ENCODE measurements at places on chromosomes 1 and 21. TPM values are rescaled to one million over a fixed set of nuclear protein-coding genes. Genes with fewer than 3 reads are reported as not detected.

CEP350 gene
- 43.6 TPM for total RNA-seq

AGO3 gene
- 25.9 TPM for total RNA-seq

DNA sequence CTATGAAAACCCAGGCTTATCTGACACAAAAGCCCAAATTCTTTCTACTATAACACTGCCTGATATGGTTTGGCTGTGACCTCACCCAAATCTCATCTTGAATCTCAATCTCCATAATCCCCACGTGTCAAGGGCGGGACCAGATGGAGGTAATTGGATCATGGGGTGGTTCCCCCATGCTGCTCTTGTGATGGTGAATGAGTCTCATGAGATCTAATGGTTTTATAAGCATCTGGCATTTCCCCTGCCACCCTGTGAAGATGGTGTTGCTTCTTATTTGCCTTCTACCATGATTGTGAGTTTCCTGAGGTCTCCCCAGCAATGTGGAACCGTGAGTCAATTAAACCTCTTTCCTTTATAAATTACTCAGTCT is 123.3 kb upstream of the USP24 start:
- no peak for DNase-seq

- no peak for DNase-seq
Measured at GRCh38 chr1:109912873-109913272, 2.2 kb downstream of the CSF1 start.

- DNase-seq, result no peak
Measured at GRCh38 chr1:110291241-110292030, 47.7 kb upstream of the RBM15 start.

GRCh38 chr1:96955307-96956012 is 233.9 kb downstream of the PTBP2 start:
- DNase-seq, result no peak

ANGPTL3 gene
- not detected for total RNA-seq

GRCh38 chr1:59506952-59507351 is 210.1 kb downstream of the FGGY start:
- DNase-seq, result no peak

DNA sequence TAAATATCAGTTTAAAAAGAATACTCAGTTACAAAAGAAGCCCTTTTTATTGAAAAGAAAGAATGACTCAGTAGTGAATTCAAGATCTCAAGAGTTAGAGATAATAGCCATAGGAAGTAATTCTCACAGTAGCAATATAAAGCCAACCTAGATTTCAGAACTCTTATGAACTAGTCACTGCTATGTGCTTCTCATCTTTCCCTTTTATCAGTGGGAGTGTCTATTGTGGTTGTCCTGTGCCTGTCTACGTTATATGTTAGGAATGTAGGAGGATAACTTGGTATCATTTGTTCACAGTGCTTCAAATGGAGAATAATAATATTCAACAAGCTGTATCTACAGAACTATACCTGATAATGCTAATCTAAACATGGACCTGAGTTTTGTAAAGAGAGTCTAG is 73.1 kb upstream of the RGS21 start:
- no peak for DNase-seq

PLXNA2 gene
- not detected for total RNA-seq

DNA sequence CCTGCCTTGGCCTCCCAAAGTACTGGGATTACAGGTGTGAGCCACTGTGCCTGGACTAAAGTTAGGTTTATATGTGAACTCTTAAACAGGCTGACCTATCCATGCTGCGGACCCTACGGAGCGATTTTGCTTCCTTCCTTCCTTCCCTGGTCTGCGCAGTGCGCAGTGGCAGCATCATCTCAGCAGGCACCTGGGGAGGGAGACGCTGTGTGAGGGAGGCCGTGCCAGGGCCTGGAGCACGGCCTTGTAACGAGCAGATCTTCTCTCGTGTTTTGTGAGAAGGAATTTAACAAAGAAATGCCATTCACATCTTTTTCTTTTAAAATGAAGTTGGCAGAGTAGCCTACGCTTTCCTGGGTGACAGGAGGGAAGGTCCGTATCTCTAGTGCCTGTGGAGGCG is 45.8 kb downstream of the PKNOX1 start:
- no peak for DNase-seq

WDR3 gene
- total RNA-seq, result 79.8 TPM

GRCh38 chr1:41557751-41558455 is 73.4 kb upstream of the EDN2 start:
- no peak for DNase-seq

DNA sequence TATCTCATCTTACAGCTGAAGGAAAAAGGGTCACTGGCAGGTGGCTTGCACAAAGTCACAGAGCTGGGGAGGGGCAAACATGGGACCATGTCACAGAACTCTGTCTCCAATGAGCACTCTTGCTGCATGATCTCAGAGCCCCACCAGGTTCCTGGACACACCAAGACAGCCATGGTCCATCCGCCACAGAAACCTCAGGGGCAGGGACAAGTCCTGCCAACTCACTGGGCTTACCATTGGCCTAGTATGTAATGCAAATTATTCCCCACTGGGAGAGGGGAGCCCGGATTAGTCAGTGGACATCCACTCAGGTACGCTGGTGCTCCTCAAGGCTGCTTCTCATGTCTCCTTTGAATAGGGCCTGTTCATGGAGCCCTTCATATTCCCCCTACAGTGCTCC is 14.2 kb downstream of the S100A7A start:
- no peak for DNase-seq

GRCh38 chr1:225607355-225607754 is 45.6 kb downstream of the ENAH start:
- no peak for DNase-seq

DNA sequence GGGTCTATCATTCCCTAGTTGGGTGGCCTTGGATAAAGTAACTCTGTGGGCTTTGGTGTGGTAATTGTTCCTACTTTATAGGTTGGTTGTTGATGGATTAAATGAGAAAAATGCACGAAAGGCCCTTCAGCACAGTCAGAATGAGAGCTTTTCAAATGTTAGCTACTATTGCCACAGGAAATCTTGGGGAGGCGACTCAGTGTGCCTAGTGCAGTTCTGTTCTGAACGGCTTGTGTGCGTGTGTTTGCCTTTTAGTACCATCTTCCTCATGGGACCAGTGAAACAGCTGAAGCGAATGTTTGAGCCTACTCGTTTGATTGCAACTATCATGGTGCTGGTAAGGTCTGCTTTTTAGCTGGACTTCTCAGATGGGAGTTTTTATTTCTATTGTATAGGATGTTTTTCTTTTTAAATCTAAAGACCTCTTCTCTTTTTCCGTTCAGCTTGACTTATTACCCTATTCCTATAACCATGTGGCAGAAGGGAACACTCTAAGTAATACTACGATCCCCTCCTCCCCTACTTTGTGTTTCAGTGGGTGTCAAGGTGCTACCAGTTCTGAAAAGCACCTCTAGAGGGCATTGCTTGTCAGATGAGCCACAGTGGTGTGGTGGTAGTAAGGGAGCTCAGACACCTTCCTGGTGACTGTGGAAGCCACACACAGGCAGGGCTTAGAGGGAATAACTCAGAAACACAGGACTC is 9.2 kb downstream of the SFT2D2 start:
- DNase-seq, result peak; percentile 85

ADAMTS5 gene
- total RNA-seq, result not detected

- DNase-seq, result no peak
Measured at GRCh38 chr1:57046462-57046861, 80.6 kb upstream of the C8B start.

DNA sequence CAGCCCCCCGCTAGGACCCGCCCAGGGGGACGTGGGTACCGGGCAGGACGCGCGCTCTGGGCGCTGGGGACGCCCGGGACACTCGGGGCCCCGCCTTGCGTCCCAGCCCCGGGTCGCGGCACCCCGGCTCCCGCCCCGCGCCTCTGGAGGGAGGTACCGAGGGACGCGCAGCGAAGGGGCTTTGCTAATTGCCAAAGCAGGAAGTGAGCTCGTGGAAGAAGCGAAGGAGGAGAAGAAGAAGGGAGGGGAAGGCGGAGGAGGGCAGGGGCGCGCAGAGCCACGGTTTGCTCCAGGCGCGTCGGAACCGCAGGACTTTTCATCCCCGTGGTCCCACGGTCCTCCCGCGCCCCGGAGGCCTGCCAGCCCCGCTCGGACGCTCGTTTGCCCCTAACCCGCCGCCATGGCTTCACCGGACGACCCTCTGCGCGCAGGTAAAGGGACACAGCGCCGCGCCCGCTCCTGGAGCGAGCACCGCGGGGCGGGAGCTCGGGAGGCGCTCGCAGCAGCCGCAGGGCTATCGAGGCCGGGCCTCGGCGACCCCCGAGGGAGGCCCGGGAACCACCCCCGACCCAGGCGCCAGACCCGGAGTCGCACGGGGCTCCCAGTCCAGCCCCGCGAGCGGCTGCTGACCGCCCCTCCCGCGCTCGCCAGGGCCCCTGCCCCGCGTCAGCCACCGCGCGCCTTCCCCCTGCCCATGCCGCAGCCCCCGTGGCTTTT is 1.3 kb downstream of the EDARADD start:
- peak; percentile 89 for DNase-seq

DNA sequence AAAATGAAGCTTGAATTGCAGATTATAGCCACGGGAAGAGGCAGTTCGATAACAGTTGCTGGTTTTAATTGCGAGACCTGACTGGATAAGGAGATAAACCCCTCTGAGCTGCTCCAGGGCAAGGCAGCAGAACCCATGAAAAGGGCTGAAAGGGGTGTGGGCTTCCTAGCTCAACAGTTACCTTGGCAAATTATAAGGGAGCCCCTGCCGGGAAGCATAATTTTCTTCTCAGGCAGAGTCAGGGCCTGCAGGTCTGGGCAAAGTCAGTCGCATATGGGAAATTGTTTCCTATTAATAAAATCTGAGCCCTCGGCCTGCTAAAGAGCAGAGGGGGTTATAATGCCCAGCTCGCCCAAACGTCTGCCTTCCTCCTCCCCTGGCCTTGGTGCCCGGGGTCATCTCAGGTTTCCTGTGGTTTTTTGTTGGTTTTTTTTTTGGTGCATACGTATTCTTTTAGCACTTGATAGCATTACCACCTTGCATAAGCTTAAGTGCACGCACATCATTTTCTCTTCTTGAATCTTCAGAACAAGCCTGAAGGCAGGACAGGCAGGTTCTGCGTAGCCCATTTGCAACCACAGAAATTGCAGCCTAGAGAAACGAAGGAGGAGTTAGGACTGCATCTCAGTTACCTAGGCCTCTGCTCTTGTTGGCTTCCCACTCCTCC is 33.9 kb upstream of the SELENON start:
- no peak for DNase-seq

ZBTB8OS gene
- total RNA-seq, result 54.2 TPM

DNA sequence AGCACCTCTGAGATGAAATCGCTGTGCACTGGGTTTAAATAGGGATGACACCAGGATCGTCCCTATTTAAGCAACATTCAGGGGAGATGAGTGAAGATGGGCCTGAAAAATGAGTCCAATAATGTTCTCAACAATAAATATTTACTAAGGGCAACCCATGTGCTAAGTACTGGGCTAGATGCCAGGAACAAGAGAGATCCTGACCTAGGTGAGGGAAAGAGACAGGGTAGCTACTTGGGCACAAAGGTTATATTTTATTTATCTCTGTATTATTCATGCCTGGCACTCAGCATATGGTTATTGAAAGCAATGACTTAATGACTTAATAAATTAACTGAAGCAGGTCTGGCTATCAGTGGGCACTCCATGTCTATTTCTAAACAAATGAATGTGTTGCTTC is 27.4 kb upstream of the AVPR1B start:
- DNase-seq, result no peak

DNA sequence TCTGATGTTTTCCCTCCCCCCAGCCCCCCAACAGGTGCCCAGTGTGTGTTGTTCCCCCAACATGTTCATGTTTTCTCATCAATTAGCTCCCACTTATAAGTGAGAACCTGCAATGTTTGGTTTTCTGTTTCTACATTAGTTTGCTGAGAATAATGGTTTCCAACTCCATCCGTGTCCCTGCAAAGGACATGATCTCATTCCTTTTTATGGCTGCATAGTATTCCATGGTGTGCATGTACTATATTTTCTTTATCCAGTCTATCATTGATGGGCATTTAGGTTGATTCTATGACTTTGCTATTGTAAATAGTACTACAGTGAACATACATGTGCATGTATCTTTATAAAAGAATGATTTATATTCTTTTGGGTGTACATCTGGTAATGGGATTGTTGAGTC is 24.6 kb downstream of the ZNF678 start:
- DNase-seq, result no peak

TRAF3IP3 gene
- 392 TPM for total RNA-seq

LCK gene
- 248 TPM for total RNA-seq

GRCh38 chr1:211092955-211093354 is 41.0 kb downstream of the KCNH1 start:
- no peak for DNase-seq

- DNase-seq, result no peak
Measured at GRCh38 chr1:180571060-180571831, 12.5 kb downstream of the OVAAL start.

ABCA4 gene
- 0.12 TPM for total RNA-seq

KMO gene
- 0.09 TPM for total RNA-seq

GRCh38 chr21:40936178-40936577 is 89.2 kb upstream of the DSCAM start:
- DNase-seq, result no peak

USP33 gene
- 47.4 TPM for total RNA-seq

- DNase-seq, result no peak
Measured at GRCh38 chr1:162561616-162562469, at the start of gene UAP1. TSS of gene UAP1 (plus strand) at chr1:162561722. CDS start at chr1:162566069, 4,347 bp downstream.

HLX gene
- total RNA-seq, result 5.7 TPM

- DNase-seq, result no peak
Measured at GRCh38 chr21:18602711-18603110, 199.1 kb upstream of the TMPRSS15 start.

DNA sequence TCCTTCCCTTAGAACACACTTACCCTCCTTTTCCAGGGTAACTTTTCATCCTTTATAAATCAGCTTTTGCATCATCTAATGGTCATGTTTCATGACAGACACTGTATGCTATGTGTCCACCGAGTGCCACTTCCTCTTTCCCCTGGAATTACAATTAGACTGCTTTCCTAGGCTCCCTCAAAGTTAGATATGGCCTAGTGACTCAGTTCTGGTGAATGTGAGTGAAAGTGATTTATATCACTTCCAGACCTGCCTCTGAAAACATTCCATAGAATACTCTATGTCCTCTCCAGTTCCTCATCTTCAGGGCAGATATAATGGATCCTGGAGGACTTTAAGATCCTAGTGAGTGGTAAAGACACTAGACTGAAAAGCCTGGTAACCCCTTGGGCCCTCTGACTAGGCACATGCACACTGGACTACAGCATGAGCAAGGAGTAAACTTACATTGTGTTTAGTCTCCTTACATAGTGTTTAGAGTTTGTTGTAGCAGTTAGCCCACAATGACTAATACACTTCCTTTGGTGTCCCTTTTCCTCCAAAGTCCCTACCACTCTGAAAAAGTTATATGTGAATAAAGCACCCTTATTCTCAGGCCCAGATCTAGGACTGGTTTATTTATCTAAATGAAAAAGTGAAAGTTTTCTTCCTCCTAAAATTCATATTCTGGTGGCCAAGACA is 59.3 kb downstream of the GPR88 start:
- no peak for DNase-seq

NBPF20 gene
- total RNA-seq, result 1.1 TPM

DNA sequence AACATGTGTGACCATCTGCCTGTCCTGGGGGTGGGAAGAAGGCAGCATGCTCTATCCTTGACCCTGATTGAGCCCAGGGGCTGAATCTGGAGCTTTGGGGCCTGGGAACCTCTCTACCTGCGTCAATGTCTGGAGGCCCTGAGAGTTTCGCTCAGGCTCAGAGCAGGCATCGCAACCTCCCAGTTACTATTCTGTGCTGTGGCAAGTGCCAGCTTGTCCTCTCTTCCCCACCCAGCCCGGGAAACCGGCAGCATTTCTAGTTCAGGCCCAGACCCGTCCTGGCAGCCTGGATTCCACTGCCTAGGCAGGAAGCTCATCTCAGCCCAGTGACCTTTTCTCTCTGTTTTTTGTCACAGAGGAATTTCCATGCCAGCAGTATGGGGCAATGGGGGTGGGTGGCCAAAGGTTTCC is 10.0 kb upstream of the IRF6 start:
- no peak for DNase-seq

- no peak for DNase-seq
Measured at GRCh38 chr1:36256558-36257374, 32.5 kb downstream of the THRAP3 start.
